Activated gamma-delta T cell treated with anti-CD3 and anti-CD28 coated beads, Interleukin-2, amount 50 U/mL, for 16 hours (primary cell): ENCODE measurements at places on chromosomes 6 and 20.

DNA sequence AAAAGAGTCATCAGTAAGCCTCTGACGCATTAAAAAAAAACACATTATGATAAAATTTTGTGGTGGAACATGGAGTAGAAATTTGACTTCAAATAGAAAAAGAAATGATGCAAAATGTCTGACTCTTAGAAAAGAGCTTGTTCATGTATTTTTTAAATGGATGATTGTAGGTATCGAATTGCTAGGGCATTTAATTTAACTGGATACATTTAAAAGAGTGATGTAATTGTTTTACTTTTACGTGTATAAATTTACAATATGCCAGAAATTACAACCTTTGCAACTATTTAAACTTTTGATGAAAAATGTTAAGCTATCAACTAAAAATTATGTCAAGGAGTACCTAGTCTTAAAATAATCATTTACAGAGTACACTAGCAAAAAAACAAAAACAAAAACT, 4.5 kb upstream of the SDC4 start:
- no peak for DNase-seq

DNA sequence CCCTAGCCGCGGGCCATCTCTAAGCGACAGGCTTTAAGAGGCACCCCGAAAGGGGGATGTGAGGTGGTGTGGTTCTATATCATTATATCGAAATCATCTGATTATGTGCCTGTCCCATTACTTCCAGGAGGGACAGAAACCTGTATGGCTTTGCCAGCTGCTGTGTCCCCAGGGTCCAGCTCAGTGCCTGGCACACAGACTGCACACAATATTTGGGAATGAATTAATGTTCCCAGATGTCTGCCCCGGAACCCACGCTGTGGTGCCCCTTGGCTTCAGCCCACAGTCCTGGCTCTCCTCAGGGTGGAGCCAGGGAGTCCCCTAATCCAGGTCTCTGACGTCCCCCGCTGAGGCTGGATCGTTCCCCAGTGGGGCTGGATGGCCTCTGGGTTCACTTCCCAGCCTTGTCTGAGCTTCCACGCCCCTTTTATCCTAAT, 8.9 kb upstream of the AHCY start:
- no peak for DNase-seq

DNA sequence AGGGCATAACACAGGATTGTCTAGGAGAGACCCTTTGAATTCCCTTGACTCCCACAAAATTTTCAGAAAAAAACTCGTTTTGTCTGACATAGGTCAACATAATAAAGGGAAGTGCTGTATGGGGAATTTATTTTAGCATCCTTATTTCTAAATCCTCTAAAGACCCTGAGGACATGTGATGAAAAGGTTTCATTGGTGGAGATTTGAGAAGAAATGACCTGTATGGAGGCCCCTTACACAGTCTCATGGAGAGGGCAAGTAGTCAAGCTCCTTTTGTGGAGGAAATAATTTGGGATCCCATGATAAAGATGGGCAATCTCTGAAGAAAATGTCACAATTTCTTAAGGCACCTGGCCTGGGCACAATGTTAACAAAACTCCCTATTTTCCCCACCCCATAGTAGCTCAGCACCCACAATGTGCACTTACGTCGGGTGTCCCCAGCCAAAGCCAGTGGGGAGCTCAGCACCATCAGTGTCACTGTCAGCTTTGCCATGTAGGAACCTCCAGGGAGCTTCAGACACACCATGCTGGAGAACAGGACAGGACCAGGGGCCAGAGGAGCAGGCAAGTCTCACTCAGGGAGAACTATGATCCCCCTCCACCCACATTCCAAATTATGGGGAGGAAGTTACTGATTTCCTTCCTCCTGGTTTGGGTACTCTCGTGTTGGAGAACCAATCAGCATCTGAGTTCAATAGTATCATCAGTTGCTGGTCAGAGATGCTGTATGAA, at the start of gene HLA-DRB5:
HLA-DRB5 (minus strand) TSS at position 591 of the 734 bp plus-strand sequence; CDS start at position 528, 63 bp downstream.
- peak; percentile 0 for DNase-seq

DNA sequence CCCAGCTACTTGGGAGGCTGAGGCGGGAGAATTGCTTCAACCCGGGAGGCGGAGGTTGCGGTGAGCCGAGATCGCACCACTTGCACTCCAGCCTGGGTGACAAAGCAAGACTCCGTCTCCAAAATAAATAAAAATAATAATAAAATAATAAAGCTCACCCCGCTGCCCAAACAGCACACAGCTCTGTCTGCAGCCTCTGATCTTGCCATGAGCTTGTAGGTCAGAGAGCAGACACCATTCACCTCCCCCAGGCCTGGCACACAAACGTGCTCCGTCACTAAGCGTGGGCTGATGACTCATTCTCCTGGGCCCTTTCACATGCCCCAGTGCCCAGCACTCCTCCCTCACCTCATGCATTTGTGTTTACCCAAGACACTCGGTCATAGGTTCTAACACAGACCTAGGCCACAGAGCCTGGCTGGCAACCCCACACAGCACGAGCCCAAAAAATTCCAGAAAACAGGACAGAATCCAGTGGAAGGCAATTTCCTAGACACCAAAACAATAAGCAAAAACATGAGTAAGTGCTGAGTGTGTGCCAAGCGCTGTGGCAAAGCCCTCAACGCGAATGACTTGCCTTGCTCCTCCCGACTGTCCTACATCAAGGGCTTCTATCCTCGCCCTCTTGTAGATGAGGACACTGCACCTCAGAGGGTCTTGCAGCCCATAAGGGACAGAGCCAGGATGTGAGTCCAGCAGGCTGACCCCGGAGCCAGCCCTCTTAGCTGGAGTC, 18.0 kb downstream of the ATP9A start:
- DNase-seq: peak; percentile 29

DNA sequence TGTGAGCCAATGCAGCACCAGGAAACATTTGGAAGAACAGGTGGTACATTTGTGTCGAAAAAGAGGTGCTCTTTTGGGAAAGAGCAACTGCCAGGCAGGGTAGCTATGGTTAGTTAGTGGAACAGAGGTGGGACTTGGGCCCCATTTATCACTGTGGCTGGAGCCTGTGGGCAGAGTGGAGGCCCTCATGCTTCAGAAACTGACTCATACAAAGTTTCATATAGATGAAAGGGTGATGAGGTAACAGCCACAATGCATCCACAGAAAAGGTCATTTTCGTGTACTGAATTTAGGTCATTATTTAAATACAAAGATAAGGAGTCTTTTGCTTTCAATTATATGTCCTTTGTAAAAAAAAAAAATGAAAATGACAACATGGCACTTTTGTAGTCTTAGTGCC, 76.4 kb upstream of the HS3ST5 start:
- DNase-seq: no peak

GRCh38 chr6:40555092-40555491, 32.1 kb downstream of the LRFN2 start:
- no peak for DNase-seq
